ENCODE measurements at places on chromosomes 6 and 20.

DNA sequence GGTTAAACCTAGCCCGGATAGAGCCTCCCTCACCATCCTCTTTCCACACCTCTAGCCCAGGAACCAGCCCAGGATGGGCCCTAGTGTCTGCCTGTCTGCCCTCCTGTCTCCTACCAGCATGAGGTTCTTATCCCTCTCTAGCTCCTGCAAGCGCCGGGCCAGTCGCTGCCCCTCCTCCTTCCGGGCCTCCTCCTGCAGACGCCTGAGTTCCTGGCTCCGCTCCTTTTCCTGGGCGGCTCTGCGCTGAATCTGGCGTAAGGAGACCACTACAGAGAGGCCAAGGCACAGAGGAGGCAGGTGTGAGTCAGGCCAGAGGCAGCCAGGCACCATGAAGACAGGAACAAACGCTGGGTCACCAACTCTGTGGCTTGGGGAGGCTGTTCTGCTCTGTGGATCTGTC is 4.3 kb upstream of the PSORS1C2 start:
- no peak for DNase-seq

DNA sequence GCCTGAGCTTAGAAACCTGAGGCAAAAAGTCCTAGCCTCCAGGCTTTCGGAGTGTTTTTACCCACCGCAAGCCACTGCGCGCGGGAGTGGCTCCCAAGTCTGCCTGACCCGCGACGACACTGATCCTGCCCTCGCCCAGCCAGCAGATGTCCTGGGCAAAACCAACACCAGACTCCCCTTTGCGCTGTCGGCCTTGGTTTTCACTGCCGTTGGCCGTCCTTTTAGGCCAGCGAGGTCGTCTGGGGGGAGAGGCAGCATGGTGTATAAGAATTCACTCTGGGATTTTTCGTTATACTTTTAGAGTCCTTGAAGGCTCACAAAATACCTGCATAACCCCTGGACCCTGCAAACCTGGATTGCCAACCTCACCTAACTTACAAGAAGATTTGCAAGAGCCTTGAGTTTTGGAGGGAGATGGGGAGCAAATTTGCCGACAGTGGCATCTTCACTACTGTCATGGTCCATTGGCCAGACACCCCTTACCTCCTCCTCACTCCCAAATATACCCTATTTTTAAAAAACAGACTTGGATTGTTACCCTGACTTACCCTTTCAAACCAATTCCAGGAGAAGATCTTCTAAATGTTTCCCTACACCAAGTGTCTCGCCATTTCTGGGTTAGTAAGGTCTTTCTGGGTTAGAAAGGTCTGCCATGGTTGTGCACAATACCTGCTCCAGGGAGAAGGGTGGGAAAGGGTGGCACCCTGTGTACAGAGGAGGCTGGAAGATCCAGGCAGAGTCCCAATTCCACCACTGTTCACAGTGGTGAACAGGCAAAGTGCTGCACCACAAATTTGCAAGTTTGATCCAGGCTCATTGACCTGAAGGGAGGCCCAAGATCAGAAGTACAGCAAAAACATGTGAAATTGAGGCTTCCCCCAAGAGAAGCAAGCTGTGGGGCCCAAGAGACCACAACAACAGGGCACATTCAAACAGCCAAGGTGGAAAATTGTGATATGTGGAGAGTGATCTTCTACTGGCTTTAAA is 4.4 kb downstream of the FOXA2 start:
- no peak for DNase-seq

DNA sequence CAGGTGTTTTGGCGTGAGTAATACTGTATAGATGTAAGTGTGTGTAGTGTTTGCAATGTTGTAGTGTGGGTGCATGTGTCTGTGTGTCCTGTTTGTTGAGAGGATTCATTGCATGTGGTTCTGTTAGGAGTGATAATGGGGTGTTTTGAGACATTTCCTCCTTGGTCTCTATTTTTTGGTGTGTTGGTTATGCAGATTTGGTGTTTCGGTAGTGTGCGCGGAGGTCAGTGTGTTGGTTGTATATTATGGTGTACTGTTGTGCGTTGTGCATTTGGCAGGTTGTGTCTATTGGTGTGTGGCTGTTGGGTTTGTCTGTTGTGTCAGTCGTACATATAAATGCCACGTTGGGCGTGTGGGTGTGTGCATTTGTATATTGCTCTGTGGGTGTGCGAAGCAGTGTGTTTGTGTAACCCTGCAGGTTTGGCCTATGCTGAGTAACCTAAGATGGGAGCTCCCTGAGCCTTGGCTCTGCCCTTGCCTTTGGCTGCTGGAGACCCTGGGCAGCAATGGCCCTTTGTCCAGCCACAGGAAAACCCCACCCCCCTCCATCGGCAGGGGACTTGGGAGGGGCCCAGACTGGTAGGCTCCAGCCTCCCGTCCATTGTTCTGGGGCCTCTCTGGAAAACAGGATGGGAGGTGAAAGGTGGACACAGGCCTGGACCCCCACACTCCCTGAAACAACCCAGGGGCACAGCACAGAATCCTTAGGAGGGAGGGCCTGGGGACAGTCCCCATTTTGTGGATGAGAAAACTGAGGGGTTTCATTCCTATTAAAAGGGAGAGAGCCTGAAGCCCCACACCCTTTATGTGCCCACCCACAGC is 10.3 kb upstream of the ID1 start:
- no peak for DNase-seq

- DNase-seq = no peak
Observed at GRCh38 chr20:57807401-57808263, 97.8 kb upstream of the PMEPA1 start.

DNA sequence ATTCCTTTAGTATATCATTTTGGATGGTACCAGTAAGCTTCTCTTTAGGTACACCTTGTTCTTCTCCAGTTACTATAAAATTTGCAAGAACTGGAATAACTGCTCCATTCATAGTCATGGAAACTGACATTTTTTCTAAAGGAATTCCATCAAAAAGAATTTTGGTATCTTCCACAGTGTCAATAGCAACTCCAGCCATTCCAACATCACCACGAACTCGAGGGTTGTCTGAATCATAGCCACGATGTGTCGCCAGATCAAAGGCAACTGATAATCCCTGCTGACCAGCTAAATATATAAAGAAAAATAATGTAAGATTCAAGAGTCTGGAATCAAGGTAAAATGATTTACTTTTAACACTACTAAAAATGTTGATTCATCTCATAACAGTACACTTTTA is 5.3 kb downstream of the MMUT start:
- no peak for DNase-seq

DNA sequence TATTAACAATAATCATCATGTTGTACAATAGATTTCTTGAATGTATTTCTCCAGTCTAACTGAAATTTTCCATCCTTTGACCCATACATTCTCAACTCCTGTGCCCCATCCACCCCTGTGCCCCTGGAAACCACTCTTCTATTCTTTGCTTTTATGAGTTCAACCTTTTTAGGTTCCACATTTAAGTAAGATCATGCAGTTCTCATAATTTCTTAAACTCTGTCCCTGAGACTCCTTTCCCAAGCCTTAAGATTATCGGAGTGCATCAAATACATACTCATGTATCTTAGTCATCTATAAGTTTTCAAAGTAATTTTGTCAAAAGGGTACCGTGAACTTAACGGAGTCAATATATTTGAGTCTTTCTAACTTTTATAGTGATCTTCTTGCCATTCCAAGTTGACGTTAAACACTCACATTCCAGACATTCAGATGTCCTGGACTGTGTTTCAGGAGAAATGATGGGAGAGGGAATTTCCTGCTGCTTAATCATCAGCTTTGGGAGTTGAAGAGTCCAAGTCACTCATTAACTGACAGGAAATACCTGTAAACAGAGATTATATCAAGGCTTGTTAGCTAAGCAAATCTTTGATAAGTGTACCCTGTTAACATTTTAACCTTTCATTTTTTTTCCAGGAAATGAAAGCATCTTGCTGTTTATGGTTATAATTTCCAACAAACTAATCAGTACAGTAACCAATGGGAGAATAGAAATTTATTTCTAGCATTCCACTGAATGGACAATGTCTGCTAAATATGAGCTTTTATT is 73.3 kb downstream of the ADGRG6 start:
- DNase-seq = no peak

GRCh38 chr6:251920-252319 is 40.4 kb upstream of the DUSP22 start:
- no peak for DNase-seq

- no peak for DNase-seq
Observed at GRCh38 chr20:25281541-25281991, 33.7 kb downstream of the PYGB start.

DNA sequence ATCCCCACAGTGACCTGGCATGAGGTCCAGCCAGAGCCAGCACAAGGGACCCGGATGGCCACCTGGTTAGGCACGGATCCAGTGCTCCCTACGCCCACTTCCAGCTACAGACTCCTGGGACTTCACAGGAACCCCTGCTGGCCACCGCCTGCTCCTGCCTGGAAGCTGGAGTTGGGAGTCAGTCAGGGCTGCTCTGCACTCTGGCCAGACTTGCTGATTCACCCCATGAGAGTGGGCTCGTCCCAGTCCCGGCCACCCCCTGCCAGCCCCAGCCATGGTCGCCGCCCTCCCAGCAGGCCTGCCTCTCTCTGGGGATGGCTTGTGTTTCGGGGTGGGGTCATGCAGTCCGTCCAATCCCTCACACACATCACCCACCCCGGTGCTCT is 125.8 kb downstream of the DLL1 start:
- no peak for DNase-seq

DNA sequence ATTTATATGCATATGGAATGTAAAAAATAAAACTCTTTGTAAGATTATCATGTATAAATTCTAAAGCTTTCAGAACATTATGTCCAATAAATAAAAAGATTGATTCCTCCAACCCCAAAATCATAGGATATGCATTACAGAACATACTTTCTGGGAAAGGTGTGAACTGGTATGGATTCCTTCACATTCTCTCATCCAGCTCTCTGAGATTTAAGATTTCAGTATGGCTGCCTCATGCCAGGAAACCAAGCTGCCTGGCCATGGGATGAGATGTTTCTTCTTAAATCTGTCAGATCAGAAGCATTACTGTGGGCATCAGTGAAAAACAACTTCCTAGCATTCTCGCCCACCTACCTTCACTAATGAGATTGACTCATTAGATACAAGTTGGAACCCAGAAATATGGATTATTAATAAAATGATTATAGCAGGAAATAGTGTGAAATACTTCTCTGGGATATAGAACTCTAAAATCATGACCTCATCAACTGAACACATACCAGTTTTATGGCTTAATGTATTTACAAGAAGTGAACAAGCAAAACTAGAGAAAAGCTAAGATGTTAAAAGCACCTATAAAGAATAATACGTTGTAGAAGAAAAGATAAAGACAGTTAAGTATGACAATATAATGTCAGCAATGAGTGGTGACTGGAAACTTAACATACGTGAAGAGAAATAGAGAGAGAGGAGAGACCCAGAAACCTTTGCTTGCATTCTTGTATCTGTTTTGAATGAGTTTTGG is 171.6 kb upstream of the PHACTR1 start:
- no peak for DNase-seq

DNA sequence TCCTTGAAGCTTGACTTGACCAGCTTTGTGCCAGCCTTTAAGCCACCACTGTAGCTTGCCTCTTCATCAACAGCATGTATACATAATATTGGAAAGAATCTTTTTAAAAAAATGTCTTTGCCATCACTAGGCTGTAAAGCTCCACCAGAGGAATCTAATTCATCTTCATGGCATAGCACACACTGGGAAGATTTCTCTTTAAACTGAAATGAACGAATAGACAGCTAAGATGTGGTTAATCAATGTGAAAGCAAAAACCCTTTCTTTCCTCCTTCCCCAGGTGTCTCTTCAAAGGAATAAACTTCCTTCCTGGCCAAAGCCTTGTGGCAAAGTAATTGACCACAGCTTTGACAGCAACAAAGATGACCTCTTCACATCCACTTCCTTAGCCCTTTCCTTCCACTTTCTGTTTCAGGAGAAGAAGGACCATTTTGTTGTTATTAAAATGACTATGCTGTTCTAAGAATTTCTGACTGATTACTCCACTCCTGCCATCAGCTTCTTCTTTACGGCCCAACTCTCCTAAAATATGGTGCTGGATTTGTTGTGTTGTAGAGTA is 428.7 kb upstream of the SOX4 start:
- no peak for DNase-seq

- DNase-seq = no peak
Observed at GRCh38 chr20:49685809-49686208, 27.9 kb downstream of the B4GALT5 start.

- DNase-seq = no peak
Observed at GRCh38 chr6:11237956-11238355, 5.5 kb upstream of the NEDD9 start.

- no peak for DNase-seq
Observed at GRCh38 chr6:84448331-84448730, 220.9 kb upstream of the CEP162 start.

- no peak for DNase-seq
Observed at GRCh38 chr6:7125290-7125689, 17.5 kb downstream of the RREB1 start.

DNA sequence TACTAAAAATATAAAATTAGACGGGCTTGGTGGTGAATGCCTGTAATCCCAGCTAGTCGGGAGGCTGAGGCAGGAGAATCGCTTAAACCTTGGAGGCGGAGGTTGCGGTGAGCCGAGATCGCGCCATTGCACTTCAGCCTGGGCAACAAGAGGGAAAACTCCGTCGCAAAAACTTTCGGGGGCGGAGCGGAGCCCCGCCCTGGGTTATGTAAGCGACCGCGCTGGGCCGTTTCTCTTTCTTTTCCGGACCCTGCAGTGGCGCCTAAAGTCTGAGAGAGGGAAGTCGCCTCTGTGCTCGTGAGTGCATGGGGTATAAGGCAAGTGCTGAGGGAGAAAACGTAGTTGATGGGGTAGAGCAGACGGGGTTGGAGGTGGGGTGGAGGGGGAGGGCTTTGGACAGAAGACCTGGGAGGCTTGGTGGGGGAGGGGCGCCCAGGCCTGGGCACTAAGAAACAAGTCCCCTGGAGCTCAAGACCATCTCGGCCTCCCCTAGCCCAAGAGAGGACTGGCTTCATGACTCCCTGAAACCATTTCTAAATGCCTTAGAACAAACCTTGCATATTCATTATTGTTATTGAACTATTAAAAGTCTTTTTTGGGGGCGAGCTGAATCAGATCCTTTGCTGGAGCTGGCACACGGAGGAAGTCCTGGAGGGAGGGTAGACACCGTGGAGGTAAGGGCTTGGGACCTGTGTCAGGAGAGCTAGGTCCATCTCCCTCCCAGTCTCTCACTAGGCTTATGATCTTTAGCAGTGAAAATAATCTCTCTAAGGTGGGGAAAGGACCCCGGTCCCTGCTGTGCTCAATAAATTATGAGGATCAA is 2.7 kb upstream of the MICA start:
- DNase-seq = peak; percentile 30

DNA sequence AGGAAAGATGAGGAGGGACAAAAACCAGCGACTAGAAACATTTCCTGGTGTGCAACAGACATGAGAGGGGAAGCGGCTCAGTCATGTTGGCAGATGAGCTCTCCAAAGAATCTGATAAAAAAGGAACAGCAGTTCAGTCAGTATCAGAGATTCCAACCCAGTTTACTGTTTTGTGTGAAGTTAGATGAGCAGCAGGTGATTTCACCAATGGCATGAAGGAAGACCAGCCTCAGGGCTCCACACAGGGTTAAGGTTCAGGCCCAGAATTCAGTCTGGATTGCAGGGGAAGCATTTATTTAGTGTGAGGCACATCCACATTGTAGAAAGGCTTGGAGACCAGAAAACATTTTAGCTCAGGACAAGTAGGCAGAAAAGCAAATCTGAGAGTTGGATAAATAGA is 317.8 kb downstream of the C6orf118 start:
- no peak for DNase-seq

Data from stimulated activated CD8-positive, alpha-beta memory T cell treated with anti-CD3 and anti-CD28 coated beads, Interleukin-15, amount 100 ng/mL, for 24 hours (primary cell).